ENCODE measurements at places on chromosomes 7 and 10.

DNA sequence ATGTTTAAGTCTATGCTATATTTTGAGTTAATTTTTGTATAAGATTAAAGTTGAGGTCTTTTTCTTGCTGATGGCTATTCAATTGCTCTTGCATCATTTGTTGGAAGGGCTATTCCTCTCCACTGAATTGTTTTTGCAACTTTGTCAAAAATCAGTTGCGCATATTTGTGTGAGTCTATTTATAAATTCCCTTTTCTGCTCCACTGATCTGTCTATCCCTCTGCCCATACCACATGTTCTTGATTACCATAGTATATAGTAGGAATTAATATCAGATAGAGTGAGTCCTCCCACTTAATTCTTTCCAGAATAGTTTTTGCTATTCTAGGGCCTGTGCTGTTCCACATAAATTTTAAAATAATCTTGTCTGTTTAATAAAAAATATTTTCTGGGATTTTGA lies 152.4 kb upstream of the ADCY1 start:
- no peak for DNase-seq

- no peak for DNase-seq
Observed at GRCh38 chr10:12961416-12962205, 39.9 kb downstream of the CCDC3 start.

DNA sequence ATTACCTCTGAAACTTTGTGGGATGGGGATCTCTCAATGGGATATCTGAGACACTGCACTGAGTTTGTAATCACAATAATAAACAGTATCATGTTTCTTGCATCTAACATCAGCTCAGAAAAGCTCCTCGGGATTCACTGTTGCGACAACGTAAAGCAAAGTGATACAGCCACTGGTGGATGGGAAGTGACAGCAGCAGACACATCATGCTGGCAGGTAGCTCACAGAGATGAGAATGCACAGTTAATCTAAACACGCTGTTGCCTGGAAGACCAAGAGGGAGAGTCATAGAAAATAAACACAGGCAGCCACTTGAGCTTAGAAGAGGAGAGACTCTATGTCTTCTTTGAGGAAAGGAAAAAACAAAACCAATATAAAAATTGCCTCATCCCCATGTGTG lies 513.8 kb downstream of the MAGI2 start:
- DNase-seq = no peak

DNA sequence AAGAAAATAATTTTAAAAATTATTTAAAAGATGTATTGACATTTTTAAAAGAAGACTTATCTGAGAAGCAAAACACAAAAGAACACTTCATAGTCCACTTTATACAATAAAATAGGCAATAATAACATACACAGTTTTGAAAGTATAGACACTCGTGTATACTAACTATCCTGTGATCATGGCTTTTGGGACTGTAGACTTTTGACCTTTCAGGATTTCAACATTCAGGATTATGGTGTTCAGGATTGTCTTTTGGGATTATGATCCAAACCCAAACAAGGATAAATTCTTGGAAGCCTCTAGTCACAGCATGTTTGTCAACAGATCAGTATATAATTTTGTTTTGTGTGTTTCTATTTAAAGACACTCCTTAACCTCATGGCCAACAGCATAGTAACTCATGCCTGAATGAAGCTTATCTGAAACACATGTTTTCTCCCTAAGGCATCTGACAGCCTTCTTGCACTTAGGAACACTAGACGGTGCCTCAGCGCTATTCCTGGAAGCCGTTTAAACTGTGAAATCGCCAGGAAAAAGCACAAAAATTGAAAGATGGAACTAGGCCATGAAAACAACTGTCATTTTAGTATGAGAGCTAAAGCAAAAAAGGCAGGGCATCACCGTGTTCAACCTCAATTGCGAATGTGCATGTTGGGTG lies 29.9 kb downstream of the GSAP start:
- peak; percentile 45 for DNase-seq

DNA sequence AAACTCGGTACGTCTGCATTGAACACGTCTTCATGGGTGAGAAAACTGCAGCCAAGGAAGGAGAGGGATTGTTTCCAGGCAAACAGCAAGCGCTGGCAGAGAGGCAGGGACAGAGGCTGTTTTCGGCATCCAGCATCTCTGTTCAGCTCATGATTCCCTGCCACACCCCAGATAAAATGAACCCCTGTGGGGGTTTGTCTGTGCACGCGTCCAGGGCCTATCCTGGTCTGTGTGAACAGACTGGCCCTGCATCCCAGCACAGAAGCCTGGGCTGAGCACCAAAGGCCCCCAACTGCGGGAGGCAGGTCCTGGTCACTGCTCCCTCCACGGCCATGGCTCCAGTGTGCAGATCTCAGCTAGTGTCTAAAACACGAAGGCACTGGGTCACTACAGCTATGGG lies 83.3 kb upstream of the FAM20C start:
- no peak for DNase-seq

GRCh38 chr10:132307823-132308586 lies at the start of gene STK32C:
Gene STK32C (minus strand): TSS chr10:132307950. CDS start chr10:132307833, 117 bp downstream.
- DNase-seq = peak; percentile 100

- DNase-seq = no peak
Observed at GRCh38 chr7:134831862-134832261, 52.4 kb downstream of the CALD1 start.

DNA sequence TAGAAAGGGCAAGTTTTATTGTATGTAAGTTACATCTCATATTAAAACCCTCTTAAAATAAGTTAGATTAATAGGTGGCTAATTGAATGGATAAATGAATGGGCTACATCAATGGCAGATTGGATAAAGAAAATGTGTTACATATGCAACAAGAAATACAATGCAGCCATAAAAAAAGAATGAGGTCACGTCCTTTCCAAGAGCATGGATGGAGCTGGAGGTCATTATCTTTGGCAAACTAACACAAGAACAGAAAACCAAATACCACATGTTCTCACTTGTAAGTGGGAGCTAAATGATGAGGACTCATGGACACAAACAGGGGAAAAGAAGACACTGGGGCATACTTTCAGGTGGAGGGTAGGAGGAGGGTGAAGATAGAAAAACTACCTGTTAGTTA lies 182.2 kb upstream of the GNAI1 start:
- DNase-seq = no peak

GRCh38 chr7:4182605-4183300 lies 499.3 kb upstream of the FOXK1 start:
- DNase-seq = no peak

- no peak for DNase-seq
Observed at GRCh38 chr7:127953423-127954356, 77.5 kb downstream of the LRRC4 start.
